ENCODE measurements at places on chromosomes 4 and X. TPM values are rescaled to one million over a fixed set of nuclear protein-coding genes. Genes with fewer than 3 reads are reported as not detected.

RBMXL3 gene
- not detected for polyA plus RNA-seq

PAGE1 gene
- polyA plus RNA-seq: not detected

GABRE gene
- polyA plus RNA-seq: 51.4 TPM

ARMCX2 gene
- polyA plus RNA-seq: 12.8 TPM

SMR3A gene
- not detected for polyA plus RNA-seq

MAGIX gene
- 12.8 TPM for polyA plus RNA-seq

DNA sequence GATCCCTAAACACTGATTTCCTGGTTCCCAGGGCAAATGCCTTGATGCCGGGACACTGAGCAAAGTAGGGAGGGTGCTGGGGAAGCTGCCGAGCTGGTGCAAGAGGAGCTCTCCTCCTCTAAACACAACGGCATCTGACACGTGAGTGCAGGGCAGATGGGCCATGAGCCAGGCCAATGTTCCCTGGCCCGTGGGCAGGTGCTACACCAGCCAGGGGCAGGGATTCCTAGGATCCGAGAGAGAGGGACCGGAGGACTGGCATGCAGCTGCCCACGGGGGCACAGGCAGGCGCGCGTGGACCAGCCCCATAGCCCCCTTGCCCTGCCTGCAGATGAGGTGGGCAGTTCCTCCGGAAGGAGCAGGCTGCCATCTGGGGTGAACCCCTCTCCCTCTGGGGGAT lies 66.8 kb upstream of the AFAP1 start:
- DNase-seq: peak; percentile 29

DNA sequence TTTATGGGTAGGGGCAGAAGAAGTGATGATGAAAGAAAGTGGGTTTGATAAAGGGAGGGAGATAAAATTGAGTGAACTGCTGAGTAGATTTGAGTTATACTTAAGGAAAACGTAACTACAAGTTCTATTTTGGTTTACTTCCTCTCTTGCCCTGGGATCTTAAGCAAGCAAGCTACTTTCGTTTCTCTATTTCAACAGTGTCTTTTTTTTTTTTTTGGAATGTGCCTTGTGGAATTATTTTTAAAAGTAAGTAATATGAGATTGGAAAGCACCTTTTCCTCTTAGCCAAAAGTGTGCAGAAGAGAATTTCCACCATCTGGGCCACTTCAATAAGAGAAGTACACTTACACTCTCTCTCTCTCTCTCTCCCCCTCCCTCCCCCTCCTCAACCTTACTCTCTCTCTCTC lies 16.0 kb upstream of the C4orf36 start:
- no peak for DNase-seq

DNA sequence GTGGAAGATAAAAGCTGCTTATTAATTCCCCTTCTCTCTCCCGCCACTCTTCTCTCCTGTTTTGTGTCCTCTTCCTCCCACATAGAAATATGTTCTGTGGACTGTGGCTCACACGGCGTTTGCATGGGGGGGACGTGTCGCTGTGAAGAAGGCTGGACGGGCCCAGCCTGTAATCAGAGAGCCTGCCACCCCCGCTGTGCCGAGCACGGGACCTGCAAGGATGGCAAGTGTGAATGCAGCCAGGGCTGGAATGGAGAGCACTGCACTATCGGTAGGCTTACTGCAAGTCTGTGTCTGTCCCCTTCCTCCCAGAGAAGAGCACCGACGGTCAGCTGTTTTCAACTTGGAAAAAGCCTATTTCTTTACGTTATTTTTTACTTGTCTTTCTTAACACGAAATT lies 229.1 kb downstream of the DCTD start:
- peak; percentile 45 for DNase-seq

DNA sequence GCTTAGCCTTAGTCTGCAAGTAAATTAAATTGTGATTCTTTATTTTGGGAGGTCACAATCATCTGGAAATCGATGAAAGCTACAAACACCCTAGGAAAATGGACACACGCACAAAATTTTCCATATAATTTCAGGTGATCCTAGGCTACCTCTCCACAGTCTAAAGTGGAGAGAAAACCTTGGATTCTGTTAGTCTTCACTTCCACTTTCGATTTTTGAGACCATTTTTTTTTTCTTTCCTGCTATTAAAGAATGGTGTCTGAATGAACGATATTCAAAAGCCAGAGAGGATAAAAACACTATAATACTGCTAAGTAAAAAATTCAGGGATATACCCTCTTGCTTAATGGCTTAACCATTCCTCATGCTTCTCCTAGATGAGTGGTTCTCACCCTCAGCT lies 1.7 kb downstream of the FBXL5 start:
- DNase-seq: no peak

DNA sequence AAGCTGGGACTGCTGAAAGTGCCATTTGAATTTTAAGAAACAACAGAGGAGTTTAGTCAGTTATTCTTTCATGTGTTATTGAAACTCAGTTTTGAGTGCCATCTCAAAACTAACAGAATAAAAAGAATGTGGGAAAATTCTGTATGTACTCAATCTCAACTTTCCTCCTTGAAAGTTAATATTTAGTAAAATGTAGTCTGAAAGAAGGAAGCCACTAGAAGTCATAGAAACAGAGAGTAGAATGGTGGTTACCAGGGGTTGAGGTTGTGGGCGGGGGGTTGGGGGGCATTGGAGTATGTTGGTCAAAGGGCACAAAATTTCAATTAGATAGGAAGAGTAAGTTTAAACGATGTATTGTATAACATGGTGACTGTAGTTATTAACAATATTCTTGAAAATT lies 628.3 kb upstream of the MAGEB2 start:
- no peak for DNase-seq

DNA sequence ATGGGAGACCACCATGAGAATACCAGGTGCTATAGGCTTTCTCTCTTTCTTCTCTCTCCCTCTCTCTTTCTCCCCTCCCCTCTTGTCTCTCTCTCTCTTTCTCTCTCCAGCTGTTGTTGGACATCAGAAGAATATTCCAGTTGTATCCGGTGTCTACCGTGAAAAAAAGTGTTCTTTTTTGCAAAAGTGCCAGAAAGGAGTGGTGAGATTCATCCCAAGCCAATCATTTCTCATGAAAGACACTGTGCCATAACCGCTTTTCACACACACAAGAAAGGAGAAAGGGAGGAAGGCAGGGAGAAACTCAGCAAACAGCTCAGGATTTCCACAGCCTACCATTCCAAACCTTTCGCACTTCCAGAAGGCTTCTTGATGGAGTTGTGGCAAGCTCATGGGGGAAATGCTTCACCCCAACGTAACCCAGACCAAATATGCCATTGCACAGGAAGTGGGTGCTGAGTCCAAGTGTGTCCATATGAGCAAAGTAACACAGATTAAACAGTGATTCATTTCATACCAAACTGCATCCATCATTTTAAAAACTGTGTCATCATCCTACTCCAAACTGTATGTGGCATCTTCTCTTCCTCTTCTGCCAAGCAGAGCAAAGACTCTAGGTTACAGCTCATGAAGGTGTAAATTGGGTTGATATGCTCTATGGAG lies 224.0 kb downstream of the APBB2 start:
- no peak for DNase-seq

- no peak for DNase-seq
These were observed 401.3 kb upstream of the BOD1L1 start for GRCh38 chr4:14028862-14029261.

DNA sequence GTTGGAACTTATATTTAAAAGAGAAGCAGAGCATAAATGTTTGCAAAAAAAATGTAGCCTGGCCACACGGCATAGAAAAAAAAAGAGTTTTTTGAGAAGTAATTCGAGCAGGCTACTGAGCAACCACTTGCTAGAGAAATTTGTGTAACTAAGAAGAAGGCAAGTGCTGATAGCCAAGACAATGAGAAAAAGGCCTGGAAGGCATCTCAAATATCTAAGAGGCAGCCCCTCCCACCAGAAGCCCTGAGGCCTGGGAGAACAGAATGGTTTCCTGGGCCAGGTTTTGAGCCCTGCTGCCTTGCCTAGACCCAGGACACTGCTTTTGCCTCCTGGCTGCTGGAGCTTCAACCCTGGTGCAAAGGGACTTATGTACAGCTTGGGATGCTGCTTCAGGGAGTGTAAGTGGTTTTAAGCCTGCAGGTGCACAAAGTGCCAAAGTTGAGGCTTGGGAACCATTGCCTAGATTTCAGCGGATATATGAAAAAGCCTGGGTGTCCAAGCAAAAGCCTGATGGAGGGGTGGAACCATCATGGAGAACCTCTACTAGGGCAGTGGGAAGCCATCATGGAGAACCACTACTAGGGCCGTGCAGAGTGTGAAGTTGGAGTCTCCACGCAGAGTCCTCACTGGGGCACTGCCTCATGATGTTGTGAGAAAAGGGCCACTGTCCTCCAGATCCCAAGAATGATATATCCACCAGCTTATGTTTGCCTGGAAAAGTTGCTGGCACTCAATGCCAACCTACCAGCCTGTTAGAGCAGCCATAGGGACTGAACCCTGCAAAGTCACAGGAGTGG lies 9.7 kb downstream of the TECRL start:
- no peak for DNase-seq

DNA sequence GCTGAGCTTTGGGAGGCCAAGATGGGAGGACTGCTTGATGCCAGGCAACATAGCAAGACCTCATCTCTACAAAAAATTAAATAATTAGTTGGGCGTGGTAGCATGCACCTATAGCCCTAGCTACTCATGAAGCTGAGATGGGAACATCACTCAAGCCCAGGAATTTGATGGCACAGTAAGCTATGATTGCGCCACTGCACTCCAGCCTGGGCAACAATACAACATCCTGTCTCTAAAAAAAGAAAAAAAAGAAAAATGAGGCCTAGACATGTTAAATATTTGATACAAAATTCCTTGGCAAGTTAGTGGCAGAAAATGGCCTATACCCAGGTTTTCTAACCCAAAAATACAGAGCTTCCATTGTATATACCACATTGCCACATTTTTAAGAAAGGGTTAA lies 88.1 kb upstream of the MAB21L2 start:
- no peak for DNase-seq

Data from pancreas (tissue), 10 donors.